Breast epithelium (tissue), 4 donors: ENCODE measurements at places on chromosomes 5 and 9. TPM values are rescaled to one million over a fixed set of nuclear protein-coding genes. Genes with fewer than 3 reads are reported as not detected.

The FAM151B gene
- 7.3 TPM for total RNA-seq

The GLRX gene
- 42.1 TPM for total RNA-seq

DNA sequence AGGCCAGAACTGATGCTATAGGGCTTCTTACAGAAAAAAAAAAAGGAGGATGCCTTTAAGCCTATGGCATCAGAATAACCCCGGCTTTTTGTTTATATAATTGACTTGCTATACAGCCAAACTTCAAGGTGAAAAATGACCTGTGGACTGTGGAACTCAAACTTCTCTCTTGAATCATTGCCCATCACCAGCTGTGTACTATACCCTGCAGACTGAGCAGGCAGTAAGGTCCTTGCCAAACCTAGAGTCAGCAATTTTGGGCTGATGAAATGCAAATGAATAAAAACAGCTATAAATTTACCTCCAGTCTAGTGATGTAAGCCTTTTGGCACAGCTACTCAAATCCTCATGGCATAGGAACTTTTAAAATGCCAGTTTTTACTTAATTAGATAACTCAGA lies 44.5 kb upstream of the PPP3R2 start:
- H3K4me1 ChIP-seq = no peaks in the 10 kb centered on the region
- no peaks in the 10 kb centered on the region for H3K27me3 ChIP-seq
- H3K27ac ChIP-seq = no peak overlapping the region
- no peak for DNase-seq

DNA sequence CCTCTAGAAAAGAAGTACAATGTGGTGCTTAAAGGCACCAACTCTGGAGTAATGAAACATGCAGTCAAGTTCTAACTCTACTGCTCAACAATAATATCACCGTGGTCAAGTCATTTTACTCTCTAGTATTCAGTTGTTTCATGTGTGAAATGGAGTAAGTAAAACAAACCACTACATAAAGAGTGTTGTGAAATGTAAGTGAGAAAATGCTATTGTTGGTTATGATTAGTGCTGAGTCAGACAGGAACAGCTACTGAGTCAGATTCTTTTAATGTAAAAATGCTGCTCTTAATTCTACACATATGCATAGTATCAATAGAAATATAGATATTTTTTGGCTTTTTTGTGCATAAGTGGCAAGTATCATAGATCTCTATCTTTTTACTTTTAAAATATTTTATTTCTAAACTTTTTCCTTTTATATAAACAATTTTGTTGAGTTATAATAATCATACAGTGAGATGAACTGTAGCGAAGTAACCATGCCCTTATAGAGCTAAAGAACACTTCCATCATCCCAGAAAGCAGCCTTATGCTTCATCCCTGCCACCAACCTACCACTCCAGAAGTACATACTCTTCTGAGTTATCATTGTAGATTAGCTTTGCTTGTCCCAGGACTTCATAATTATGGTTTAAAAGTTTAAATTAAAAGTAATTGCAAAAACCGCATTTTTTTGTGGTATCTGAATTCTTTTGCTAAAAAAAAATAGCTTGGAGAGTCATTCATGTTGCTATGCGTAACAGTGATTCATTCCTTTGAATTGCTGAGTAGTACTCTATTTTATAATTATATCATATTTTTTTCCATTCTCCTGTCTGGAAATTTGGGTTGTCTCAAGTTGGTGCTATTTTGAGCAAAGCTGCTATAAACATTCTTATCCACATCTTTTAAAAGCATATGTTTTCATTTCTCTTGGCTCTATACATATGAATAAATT lies 548.2 kb upstream of the CLINT1 start:
- H3K4me3 ChIP-seq = no peak overlapping the region
- no peaks in the 10 kb centered on the region for H3K4me1 ChIP-seq
- no peak overlapping the region for H3K27ac ChIP-seq
- no peak for DNase-seq
- H3K36me3 ChIP-seq = no peaks in the 10 kb centered on the region

DNA sequence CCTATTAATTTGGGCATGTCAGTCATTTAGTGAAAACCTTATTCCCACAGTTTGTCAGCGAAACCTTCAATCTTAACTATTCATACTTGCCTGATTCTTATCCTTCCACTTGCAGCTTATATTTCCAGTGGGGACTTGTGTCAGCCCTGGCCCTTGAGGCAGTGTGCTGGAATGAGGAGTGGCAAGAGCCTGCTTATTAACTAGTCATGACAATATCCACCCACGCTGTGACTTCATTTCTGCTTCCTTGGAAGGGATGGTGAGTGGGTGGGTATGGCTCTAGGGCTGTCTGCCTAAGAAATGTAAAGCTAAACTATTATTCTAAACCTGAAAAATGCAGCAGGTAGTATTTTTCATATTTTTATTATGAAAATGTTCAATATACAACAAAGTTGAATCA lies 34.0 kb upstream of the LURAP1L start:
- no peak overlapping the region for H3K27ac ChIP-seq
- no peaks in the 10 kb centered on the region for H3K27me3 ChIP-seq
- no peaks in the 10 kb centered on the region for H3K36me3 ChIP-seq
- DNase-seq = no peak
- no peak overlapping the region for H3K4me3 ChIP-seq
- H3K4me1 ChIP-seq = no peaks in the 10 kb centered on the region

- H3K36me3 ChIP-seq = no peaks in the 10 kb centered on the region
- DNase-seq = no peak
Observed at GRCh38 chr9:73916016-73916673, 581.0 kb upstream of the RORB start.

- no peak overlapping the region for H3K4me3 ChIP-seq
- no peaks in the 10 kb centered on the region for H3K4me1 ChIP-seq
- H3K27me3 ChIP-seq = no peaks in the 10 kb centered on the region
- no peak overlapping the region for H3K27ac ChIP-seq
- DNase-seq = no peak
Observed at GRCh38 chr5:144035046-144035740, 135.3 kb downstream of the YIPF5 start.
